ENCODE measurements at places on chromosomes 1 and 21. TPM values are rescaled to one million over a fixed set of nuclear protein-coding genes. Genes with fewer than 3 reads are reported as not detected.
A peak's percentile ranks its signal among the peaks of the same experiment; 100 is the strongest.

GRCh38 chr1:235670157-235670776, 20.7 kb upstream of the GNG4 start:
- no peak for DNase-seq

- no peak for DNase-seq
These were observed 780 bp downstream of the HIVEP3 start for GRCh38 chr1:41917835-41918449.

GRCh38 chr1:87296206-87296605, 32.5 kb upstream of the LMO4 start:
- no peak for DNase-seq

DNA sequence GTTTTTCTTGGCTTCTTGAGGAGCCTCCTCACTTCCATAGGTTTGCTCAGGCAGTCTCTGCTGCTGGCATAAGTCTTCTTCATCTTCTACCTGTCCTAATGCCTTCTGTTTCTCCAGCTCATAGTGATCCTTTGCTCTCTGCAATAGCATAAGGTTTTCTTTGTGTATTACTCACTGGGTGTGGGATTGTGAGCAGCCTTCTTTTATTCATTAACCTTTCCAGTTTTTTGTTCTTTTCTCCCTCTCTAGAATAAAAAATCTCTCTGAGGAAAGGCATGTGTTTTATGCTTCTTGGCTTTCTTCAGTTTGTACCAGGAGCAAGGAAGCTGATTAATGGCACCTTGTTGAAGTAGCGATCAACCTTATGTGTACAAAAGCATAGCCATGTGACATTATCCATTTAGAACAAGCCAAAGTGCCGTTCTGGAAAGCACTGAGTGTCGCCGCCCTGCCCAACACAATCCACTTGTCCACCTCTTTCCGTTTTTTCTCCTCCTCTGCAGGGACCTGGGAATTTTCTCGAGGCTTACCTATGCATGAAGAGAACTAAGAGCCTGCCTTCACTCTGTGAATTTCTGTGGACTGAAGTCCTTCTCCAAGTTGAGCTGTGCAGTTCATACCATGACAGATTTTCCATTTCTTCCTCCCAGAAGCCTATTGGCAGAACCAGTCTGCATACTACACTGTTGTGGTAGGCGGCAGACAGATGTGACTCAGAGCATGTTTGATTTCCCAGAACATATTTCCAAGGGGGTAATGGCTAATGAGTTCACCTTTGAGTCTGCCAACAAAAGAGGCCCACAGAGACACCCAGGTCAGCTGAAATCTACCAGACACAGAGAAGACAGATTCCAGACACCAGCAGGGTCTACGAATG, 39.0 kb downstream of the DPT start:
- no peak for DNase-seq

- DNase-seq: peak; percentile 43
These were observed 2.6 kb downstream of the HYI start for GRCh38 chr1:43451157-43451591.

DNA sequence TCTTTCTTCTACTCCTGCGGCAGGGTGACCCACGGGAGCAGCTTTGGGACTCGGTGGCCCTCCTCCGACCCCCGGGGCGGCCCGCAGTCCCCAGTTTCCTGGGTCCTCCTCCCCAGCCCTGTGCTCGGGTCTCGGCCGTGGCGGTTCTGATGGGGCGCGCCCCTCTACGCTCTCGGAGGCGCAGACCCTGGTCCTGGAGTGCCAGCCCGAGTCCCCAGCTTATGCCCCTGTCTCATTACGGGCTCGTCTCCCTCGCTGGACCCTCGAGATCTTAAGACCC, 430 bp downstream of the BTG2 start:
- no peak for DNase-seq

DNA sequence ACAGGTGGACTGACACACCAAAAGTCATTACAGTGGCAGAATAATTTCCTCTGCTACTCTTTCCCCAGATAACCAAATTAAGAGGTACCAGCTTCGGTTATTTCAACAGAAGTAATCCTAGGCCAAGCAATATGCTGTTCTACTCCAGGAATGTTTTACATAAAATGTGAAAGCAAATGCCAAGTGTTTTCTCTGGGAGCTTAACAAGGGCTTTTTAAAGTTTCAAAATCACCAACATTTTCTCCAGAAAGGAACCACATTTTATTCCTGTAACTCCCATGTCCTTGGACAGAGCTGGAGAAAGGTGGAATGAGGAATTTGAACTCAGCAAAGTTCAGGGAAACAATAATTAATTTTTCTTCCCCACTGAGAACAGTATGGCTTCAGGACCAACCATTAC, 27.2 kb downstream of the CNN3 start:
- no peak for DNase-seq

GRCh38 chr1:180854456-180854855, 58.2 kb upstream of the KIAA1614 start:
- no peak for DNase-seq

GRCh38 chr21:22585558-22585957, 1587.3 kb downstream of the NCAM2 start:
- no peak for DNase-seq

DNA sequence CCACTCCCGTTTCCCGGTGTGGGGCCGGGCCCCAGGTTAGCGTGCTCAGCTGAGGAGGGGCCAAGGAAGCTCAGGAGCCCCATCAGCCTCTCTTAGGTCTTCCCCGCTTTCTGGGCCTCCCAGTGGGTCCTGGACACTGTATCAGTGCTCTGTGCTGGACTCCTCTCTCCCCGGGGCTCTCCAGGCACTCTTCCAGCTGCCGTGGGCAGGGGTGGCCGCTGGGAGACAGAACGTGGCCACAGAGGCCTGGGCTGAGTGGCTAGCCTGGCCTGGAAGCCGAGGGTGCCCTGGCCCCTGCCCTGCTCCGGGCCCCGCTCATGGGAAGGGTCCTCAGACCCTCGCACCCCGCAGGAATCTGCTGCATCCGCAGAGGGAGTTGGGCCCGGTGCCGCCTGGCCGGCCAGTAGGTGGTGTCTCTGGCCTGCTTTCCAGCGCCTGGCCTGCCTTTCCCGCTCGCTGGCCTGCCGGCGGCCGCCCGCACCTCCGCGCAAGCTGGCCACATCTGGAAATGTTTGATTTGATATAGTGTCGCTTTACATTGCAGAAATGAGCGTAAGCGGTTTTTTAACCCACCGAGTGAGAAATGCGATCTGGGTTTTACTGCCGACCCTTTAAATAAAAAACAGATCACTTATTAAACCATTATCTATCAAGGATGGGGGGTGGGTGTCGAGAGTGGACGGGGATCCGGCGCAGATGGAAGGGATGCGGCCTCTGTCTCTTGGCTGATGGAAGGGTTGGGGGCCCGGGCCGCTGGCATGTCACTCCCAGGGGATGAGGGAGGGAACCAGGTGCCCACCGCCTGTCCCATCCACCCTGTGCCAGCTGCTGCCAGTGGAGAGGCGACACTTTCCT, 74.4 kb upstream of the TTC34 start:
- DNase-seq: no peak

DNA sequence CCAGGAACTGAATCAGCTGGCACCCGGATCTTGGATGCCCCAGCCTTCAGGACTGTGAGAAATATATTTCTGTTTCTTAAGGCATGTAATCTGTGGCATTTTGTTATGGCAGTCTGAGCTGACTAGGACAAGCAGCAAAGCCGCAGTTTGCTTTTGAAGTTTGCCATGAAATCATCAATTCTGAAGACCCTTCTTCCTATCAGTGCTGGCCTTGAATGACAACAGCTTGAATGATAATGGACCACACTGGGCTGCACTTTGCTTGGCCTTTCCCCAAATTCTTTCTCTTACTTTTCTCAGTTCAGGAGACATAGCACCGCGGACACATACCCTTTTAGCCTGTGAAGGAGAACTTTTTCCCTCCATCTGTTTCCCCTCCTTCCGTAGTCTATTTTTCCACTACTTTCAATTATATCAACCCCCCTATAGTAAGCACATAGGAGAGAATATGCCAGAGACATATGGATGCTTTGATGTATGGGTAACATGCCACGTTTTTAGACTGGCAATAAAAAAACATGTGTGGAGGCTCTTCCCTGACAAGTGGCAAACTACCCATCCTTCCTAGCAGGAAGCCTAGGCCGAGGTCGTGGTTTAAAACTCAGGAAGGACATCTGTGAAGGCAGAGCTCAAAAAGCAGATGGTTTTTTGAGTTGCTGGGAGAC, 42.9 kb downstream of the HLX start:
- DNase-seq: no peak

DNA sequence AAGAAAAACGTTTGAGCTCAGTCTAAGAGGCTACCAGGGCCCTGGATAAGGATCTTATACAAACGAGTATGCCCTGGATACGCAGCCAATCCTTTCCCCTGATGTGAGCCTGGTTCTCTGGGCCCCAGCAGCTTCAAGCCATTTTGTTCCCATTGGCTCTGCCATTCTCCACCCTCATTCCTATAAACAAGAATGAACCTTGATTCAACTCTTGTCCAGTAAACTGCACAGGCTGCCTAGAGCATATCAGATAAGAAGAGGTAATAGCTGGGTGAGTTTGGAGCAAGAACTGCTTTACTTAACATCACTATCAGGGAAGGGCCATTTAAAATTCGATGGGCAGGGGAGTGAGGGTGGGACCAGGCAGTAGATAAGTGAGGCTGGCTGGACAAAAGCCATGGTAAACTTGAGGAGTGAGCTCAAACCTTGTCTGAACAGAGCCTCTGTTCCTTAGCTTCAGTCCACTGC, 11.3 kb downstream of the BTG2 start:
- DNase-seq: no peak

DNA sequence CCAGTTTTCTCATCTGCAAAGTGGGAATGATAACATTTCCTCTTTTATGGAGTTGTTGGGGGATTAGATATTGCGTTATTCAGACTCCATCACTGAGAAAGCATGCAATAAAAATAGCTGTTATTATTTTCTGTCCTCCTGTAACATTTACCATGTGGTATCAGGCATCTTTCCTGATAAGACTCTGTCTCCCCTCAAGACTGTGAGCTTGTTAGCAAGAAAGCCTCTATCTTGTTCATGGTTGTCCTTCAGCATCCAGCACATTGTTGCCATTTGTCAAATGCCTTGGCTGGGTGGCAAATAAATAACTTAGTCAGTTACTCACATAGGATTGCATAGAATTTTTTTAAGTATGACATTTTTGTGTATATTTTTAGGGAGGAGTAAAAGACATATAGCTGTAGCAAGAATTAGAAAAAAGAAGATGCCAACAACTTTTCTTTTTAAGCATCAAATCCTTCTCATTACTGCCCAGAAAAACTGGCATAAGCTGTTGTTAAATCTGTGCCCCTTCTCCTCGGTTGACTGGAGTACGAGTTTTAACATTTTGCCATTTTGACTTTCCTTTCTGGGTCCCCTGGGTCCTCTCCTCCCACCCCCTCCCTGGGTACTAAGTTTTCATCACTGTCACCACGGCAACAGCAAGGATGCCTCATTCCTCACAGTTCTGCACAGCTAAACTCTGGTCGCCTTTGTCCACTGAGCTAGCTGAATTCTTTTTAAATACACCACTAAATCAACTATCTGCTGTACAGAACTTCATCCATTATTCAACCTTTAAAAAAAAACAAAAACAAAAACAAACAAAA, 1.0 kb upstream of the JAM2 start:
- no peak for DNase-seq

- no peak for DNase-seq
These were observed 21.5 kb downstream of the EPHB2 start for GRCh38 chr1:22731924-22732720.

DNA sequence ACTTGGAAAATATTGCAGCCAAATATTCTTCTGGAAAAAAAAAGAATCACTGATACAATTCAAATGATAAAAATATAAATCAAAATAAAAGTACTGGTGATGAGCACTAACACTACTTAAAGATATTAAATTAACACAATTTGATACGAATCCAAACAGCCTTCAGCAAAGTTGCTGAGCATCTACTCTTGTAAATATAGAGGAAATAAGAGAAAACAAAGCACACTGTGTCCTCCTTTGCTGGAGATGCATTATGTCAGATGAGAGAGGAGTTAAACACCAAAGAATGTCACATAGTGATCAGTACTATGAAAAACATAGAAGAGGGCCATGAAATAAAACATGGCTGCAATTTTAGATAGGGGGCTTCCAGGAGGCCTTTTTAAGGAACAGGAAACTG, 177.4 kb upstream of the RNPC3 start:
- DNase-seq: no peak

DNA sequence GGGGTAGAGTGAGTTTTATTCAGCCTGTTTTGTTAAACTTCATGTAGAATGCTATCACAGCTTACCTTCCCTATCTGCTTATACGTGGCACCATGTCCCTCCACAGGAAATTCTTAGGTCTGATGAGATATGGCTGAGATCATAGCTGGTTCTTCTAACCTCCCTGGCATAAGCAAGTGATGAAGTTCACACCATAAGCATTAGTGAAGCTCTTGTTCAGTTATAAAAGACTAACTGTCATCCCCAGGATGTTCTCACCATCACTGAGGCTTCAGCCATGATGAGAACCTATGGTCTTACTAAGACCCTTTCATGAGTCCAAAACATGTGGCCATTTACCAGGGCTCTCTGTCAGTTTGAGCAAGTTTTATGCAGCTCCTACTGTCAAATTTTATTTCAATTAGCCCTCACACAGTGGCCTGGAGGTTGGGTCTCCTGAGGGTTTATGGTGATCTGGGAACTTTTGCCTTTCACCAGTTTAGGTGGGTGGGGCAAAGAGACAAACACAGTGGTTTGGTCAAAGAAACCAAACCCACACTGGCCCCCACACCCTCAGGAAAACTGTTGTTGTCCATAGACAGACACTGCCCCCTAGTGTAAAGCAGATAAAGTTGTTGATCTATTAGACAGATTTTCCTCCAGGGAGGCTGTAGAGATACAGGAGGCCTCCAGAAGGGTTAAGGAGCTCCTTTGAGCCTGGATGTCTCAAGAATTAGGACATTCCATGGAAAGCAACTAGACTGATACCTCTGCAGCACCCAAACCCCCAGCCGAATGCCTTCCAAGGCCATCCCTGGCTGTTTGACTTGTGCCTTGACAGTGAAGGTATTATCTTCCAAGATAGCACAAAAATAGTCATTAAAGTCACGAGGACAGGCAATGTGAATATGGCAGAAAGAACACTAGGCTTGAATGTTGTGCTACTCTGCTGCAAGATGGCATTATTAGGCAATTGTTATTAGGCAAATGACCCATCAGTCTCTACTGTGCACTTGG, 5.0 kb downstream of the SLC22A15 start:
- DNase-seq: no peak

GRCh38 chr21:25573409-25574206, 33.7 kb downstream of the MRPL39 start:
- no peak for DNase-seq

The AMPD1 gene
- 0.30 TPM for total RNA-seq

The FMOD gene
- total RNA-seq: 66.0 TPM

The GBP2 gene
- 9.5 TPM for total RNA-seq

The SLC9C2 gene
- total RNA-seq: 0.13 TPM

The UBXN10 gene
- 0.30 TPM for total RNA-seq

The RHD gene
- not detected for total RNA-seq

The BROX gene
- 33.0 TPM for total RNA-seq

The CFHR2 gene
- total RNA-seq: not detected

The FCRLA gene
- total RNA-seq: 0.40 TPM

The MTARC1 gene
- 12.8 TPM for total RNA-seq

The RAB3B gene
- total RNA-seq: not detected
